Endothelial cell (in vitro differentiated cells): ENCODE measurements at places on chromosomes 7 and 10.

- no peak for DNase-seq
Observed at GRCh38 chr7:149353739-149354504, 91.9 kb downstream of the ZNF783 start.

- no peak for DNase-seq
Observed at GRCh38 chr7:30863706-30864035, 48.0 kb upstream of the AQP1 start.

GRCh38 chr7:86785641-86786040 is 141.9 kb downstream of the GRM3 start:
- DNase-seq, result no peak

DNA sequence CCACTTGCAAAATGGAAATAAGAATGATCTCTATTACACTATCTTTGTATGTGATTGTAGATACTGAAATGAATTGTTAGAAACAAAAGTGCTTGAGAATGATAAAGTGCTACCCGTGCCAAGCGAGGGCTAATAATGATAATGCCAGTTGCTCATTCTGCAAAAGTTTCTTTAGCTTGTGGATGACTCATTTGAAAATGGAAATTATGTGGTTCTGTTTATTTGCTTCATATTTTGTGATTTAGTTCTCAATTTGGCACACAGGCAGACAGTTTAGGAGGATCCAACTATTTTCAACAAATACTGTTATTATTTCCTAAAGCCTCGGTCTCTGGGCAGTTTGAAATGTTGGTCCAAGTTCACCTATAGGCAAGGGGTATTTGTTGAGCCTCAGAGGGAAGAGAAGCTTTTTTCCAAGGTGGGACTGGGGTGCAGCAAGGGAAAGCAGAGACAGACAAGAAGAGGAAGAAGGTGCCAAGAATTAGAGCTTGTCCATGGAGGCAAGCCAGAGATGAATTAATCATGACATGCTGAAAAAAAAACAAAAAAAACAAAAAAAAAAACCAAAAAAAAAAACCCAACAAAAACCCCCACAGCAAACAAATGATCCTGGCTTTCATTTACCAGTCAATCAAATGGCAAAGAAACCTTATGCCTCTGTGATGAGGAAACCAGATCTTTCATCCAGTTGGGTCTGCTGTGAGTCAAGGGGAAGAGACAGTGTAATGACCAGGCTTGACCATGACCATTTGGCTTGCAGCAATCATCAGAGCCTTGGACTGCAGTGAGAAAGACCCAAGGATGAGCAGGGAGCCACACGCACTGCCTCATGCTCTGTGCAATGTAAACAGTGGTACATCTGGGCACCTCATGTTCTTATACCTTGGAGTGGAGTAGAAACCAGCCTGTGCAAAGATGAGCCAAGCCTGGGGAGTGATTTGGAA is 285.0 kb upstream of the HABP2 start:
- no peak for DNase-seq

GRCh38 chr7:107133396-107133795 is 35.4 kb upstream of the HBP1 start:
- no peak for DNase-seq
